COR-L47 (cell line): ENCODE measurements at places on chromosomes 13 and 19.

DNA sequence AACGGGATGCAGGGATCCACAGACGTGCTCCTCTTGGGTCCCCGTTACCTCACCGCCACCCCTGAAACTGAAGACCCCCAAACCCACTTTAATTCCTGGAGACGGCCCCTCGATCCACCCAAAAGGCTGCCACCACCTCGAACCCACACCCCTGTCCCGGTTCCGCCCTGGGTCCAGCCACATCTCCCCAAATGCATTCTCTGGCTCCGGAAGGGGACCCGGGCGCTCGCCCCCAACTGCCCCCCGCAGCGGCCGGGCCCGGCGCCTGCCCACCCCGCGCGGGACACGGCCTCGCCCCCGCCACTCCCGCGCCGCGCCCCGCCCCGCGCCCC is 219 bp upstream of the FSTL3 start:
- no peak for DNase-seq

DNA sequence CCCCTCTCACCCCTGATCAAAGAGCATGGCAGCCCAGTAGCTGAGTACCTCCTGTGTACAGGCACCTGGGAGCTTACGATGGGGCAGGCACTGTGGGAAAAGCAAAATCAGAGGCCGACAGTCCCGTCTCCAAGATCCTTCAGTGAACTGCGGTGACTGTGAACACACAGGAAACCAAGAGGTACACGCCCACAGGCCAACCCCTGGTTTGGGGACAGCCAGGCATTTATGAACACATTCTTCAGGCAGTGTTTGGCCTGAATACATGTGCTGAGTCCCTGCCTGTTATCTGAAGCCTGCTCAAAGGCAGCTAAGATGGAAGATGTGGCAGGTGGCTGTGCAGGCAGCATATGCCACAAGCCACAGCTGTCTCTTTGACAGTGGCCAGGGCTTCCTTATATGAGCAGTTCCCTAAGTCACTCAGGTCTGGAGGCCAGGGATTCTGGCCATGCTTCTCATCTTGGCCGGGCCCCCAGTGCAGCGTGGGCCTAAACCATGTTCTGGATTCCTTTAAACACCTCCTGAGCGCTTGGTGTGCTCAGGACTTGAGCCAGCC is 123.6 kb downstream of the UQCRFS1 start:
- DNase-seq = no peak

GRCh38 chr19:14405380-14405757 is 13.8 kb downstream of the DDX39A start:
- no peak for DNase-seq

GRCh38 chr13:110474713-110475112 is 86.8 kb downstream of the RAB20 start:
- DNase-seq = no peak

GRCh38 chr13:109625156-109625555 is 161.2 kb downstream of the IRS2 start:
- no peak for DNase-seq

- DNase-seq = no peak
Measured at GRCh38 chr13:23610966-23611491, 40.8 kb downstream of the TNFRSF19 start.

- DNase-seq = no peak
Measured at GRCh38 chr19:19510432-19510831, 4.9 kb downstream of the TSSK6 start.

- DNase-seq = no peak
Measured at GRCh38 chr13:36746051-36746450, 72.2 kb downstream of the SERTM1 start.

GRCh38 chr13:50376895-50377575 is 361.8 kb downstream of the KCNRG start:
- peak; percentile 59 for DNase-seq

- peak; percentile 94 for DNase-seq
Measured at GRCh38 chr19:4815426-4816201, 15.9 kb downstream of the TICAM1 start.

DNA sequence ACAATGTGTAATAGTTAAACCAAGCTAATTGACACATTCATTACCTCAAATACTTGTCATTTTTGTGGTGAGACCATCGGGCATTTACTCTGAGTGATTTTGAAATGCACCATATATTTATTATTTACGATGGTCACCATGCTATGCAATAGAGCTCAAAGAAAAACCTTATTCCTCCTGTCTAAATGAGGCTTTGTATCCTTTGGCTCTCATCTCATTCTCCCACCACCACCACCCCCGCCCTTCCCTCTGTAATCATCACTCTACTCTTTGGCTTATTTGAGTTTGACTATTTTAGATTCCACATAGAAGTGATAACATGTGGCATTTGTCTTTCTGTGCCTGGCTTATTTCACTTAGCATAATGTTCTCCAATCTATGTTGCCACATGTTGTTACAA is 124.9 kb downstream of the CYSLTR2 start:
- DNase-seq = no peak

- no peak for DNase-seq
Measured at GRCh38 chr13:106329941-106330340, 205.5 kb downstream of the EFNB2 start.

- DNase-seq = no peak
Measured at GRCh38 chr13:45751885-45752284, 49.8 kb downstream of the CBY2 start.

GRCh38 chr19:45953676-45954075 is 20.0 kb downstream of the NOVA2 start:
- DNase-seq = no peak

- DNase-seq = no peak
Measured at GRCh38 chr13:111955412-111956065, 111.4 kb upstream of the SOX1 start.

DNA sequence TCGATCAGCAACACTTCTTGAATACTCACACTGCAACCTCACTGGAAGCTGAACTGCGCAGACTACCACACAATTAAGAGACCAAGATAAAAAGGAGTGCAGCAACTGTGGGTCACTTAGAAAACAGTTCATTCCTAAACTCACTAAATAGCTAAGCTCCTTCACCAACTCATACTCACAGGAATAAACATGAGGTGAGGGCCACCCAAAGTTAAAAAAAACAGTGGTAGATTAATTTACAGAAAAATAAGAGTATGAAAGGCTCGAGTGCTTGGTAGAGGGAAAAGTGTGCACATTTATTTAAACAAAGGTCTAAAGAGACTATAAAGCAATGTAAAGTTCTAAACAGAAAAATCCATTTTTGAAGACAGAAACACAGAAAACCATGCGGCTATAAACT is 7.6 kb downstream of the ANKRD10 start:
- DNase-seq = no peak

DNA sequence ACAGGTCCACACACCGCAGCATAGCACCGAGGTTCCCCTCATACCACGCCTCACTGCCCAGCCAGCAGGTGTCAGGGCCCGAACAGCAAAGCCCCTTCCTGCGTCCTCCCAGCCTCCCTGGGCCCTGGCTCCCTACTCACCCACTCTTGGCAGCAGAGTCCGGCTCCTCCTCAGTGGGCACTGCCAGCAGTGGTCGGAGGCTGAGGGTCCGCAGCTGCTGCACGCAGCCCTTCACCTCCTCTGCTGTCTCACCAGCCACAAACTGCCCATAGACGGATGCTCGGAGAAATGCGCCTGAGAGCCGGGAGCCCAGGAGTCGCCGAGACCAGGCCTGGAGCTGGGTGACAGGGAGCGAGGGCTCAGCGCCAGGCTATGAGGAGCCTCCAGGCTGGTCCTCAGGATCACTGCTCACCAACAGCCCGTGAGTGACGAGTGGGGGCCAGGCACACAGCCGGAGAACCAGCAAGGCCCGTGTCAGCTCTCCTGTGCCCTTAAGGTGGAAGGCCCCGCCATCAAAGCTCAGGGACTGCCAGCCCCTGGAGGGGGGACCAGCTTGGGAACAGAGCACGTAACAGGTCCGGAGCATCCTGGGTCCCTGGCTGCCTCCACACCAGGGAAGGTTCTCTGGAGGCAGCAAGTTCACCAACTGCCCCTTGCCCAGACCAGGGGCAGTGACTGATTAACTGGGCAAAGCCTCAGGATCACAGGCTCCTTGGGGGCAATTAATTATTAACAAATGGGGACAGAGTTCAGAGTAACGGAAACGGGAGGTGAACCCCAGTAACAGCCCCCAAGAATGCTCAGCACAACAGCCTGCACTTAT is at the start of gene PRODH2:
PRODH2 (minus strand) TSS at position 626 of the 823 bp plus-strand sequence; CDS start at position 586, 40 bp downstream.
- DNase-seq = no peak

GRCh38 chr19:13069415-13070359 is 33.0 kb downstream of the LYL1 start:
- peak; percentile 58 for DNase-seq

GRCh38 chr13:27293873-27294515 is 23.4 kb downstream of the RASL11A start:
- no peak for DNase-seq

GRCh38 chr19:30656520-30657100 is 284.4 kb downstream of the ZNF536 start:
- DNase-seq = no peak

GRCh38 chr19:29537601-29538000 is 11.8 kb downstream of the VSTM2B start:
- DNase-seq = no peak

GRCh38 chr19:42126574-42126973 is 5.7 kb downstream of the POU2F2 start:
- DNase-seq = no peak

DNA sequence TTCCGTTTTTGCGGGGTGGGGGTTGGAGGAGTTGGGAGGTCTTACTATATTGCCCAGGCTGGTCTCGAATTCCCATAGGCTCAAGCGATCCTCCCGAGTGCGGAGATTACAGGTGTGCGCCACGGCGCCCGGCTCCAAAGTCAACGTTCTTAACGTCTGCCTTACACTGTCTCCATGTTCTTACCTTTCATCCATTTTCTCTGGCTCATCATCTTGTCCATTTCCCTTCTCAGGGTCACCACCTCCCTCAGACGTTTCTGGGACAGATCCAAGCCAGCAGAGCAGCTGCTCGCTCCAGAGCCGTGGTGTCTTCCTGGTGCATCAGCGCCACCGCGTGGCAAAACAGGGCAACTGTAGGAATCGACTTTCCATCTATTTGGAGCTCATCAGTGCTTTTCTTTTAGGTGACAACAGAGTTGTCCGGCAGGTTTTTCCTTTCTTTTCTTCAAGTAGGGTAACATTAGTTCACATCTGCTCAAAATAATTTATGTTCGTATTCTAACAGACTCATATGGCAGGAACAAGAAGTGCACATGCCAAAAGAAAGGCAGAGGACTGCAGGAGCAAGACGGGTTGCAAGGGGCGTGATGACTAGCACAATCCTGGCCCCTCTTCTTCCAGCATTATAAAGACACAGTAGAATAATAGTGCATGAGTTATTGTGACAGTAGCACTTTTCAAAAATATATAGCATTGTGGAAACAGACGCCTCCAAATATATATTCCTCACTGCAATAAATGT is 103.1 kb upstream of the ABCC4 start:
- DNase-seq = peak; percentile 63

GRCh38 chr13:110070511-110071120 is 236.3 kb downstream of the COL4A1 start:
- no peak for DNase-seq

DNA sequence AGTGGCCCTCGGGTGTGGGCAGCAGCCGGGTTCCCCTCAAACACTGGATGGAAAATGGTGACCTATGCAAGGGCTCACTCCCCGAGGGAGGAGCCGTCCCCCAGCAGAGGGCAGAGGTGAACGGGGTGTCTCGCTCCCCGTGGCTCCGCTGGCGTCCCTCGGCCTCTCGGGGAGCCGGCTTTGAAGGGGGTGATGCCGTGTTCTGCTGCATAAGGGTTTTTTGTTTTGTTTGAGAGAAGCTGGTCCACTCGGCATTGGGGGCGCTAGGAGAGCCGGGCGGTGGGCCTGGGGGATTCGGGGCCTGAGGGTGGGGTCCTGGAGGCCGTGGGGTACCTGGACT is 4.0 kb downstream of the EFNA2 start:
- DNase-seq = no peak

DNA sequence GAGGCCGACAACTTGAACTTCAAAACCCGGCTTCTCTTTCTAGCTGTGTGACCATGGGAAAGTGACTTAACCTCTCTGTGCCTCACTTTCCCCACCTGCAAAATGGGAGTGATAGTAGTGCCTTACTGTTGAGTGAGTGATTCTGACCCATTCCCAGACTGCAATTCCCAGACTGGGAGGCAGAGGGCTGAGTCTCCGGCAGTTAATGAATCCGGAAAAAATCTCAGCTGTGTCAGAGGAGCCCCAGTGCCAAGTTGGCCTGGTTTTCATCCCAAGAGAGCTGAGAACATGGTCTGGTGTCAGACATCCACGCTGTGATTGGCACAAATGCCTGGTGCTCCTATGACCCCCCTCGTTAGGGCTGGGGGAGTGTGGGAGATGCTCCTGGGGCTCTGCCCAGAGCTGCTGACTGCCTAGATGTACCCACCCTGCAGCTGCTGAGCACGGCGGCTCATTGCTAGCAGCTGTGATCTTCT is 50.0 kb downstream of the PIN1 start:
- no peak for DNase-seq

DNA sequence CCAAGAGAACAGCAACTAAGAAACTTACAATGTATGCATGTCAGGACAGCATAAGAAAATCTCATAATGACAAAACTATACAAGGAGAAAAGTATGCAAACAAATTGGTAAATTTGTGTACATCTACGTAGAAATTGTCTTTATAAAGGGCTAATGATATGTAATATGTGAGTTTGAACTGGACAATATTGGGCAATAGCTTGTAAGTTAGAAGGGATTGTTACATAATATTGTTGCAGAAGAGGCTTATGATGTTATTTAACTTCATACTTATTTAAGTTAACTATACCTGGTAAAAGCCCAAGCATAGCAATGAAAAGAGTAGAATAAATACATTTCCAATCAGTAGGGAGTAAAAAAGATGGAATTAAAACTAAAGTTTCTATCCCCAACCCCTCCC is 134.0 kb downstream of the MAB21L1 start:
- DNase-seq = no peak

- DNase-seq = no peak
Measured at GRCh38 chr13:19606152-19606551, 27.3 kb upstream of the MPHOSPH8 start.

GRCh38 chr13:40271931-40272775 is 394.3 kb downstream of the FOXO1 start:
- DNase-seq = no peak

GRCh38 chr19:58009666-58010301 is 7.2 kb upstream of the ZNF606 start:
- DNase-seq = peak; percentile 79

GRCh38 chr13:48506092-48506701 is 26.7 kb downstream of the RCBTB2 start:
- no peak for DNase-seq

- DNase-seq = no peak
Measured at GRCh38 chr13:113361406-113361805, 2.5 kb downstream of the GRTP1 start.

- DNase-seq = no peak
Measured at GRCh38 chr13:100541897-100542825, 46.4 kb downstream of the GGACT start.

DNA sequence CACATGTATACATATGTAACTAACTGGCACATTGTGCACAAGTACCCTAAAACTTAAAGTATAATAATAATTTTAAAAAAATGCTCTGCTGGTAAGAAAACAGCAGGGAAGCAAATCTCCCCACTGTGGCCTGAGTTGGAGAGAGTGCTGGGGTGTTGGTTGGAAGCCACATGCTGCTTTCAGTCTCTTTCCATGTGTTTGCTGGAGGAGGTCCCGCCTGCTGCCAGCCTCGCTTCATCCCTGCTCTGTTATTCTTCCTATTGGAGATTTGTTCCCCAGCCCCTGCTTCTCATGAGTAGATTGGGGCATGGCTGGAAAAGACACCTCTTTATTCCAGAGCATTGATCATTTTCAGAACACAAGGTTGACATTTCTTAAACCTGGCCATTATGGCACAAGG is 230.5 kb downstream of the FGF9 start:
- DNase-seq = no peak
